ENCODE measurements at places on chromosomes 11 and 22.

DNA sequence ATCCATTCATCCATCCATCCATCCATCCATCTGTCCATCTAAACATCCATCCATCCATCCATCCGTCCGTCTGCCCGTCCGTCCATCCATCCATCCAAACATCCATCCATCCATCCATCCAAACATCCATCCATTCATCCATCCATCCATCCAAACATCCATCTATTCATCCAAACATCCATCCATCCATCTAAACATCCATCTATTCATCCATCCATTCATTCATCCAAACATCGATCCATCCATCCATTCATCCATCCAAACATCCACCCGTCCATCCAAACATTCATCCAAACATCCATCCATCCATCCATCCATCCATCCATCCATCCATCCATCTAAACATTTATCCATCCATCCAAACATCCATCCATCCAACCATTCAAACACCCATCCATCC, 45.3 kb upstream of the SMIM38 start:
- no peak for DNase-seq

DNA sequence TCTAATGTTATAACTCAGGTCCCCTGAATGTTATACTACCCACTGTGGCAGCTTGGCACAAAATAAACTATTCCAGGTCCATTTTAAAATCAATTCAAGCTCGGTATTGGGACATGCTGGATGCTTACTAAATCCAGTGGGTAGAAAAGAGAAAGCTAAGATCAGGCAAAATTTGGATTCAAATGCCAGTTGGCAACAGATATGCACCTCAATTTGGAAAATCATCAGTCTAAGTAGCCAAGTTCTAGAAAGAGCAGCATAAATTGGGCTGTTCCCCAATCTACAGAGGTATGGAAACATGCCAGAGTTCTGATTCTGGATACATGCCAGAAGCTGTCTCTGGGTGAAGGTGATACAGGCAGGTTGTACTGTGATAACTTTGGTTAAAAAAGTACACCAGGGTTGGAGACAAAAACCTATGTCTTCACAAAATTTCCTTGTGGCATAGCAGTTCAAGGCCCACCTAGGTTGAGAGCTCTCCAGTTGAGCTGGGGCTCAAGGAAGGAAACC, 427.8 kb downstream of the LRRC4C start:
- DNase-seq, result no peak

GRCh38 chr11:124198897-124199296, 15.8 kb downstream of the OR10D3 start:
- DNase-seq, result no peak

- no peak for DNase-seq
Measured at GRCh38 chr22:46908641-46909107, 146.2 kb downstream of the TBC1D22A start.

GRCh38 chr11:129321076-129321475, 54.6 kb upstream of the BARX2 start:
- DNase-seq, result no peak

GRCh38 chr11:43359422-43359818, 700 bp downstream of the TTC17 start:
- DNase-seq, result peak; percentile 43

DNA sequence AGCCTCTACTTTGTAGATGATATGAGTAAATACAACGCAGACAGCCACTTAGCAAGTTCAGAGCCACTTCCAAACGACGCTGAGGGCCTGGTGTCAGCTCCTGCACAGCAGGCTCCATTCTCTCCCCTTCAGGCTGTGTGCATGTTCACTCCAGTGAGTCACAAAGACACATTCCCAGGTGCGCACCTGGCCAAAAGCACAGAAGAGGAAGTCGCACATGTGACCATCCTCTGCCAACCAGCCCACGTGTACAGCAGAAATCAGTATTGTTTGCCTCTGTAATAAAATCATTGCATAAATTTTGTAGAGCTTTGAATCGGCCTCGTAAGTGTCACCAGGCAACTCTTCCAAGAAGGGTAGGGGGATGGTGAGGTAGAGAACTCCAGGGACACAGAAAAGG, 19.5 kb upstream of the TPH1 start:
- DNase-seq, result no peak

- no peak for DNase-seq
Measured at GRCh38 chr11:75840522-75840921, 25.5 kb downstream of the UVRAG start.

GRCh38 chr11:63872800-63873197, 33.9 kb downstream of the MARK2 start:
- DNase-seq, result no peak

DNA sequence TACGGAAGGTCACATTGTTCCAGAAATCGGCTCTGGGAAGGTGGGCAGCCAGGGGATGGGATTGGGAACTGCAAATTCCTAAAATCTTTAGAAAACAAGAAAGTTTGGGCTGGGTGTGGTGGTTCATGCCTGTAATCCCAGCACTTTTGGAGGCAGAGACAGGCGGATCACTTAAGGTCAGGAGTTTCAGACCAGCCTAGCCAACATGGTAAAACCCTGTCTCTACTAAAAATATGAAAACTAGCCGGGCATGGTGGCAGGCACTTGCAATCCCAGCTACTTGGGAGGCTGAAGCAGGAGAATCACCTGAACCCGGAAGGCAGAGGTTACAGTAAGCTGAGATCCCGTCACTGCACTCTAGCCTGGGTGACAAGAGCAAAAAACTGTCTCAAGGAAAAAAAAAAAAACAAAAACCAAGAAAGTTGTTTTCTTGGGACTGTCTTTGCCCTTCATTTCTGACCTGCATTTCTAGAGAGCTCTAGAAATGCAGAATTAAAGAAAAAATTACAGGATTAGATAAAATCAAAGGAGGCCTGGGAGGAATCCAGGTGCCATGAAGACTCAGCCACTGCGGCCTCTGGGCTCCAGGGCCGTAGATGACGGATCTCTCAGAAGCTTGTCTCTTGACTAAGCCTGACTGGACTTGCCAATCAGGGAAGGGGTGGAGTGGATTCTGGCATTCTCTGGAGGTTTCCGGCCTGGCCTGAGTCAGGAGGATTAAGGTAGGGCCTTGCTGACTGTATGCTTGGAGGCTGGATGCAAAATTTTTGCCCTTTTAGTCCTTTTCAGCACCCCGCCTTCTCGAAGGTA, 5.3 kb upstream of the MALAT1 start:
- DNase-seq, result peak; percentile 98
